Stimulated activated CD4-positive, alpha-beta T cell treated with anti-CD3 and anti-CD28 coated beads, Interleukin-4, amount 100 ng/mL, for 1 hour (primary cell): ENCODE measurements at places on chromosomes 4 and X.

DNA sequence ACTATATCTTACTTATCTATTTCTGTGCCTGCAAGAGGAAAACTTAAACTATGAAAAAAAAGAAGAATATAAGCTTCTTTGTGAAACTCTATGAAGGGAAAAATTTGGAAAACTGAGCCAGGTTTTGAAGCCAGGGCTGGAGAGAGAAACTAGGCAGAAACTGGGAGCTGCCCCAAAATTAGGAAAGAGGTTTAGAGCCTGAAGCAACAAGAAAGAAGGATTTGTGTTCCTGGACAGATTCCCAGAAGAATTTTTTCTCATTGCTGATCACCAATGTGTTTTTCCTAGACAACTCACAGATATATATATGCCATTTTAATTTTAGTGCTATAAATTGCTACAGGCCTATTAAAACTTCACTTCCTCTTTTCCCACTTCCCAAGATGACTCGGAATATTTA, 245.0 kb upstream of the GEMIN8 start:
- no peak for DNase-seq

- DNase-seq = peak; percentile 19
Measured at GRCh38 chr4:89837385-89837992, 528 bp upstream of the SNCA start.

DNA sequence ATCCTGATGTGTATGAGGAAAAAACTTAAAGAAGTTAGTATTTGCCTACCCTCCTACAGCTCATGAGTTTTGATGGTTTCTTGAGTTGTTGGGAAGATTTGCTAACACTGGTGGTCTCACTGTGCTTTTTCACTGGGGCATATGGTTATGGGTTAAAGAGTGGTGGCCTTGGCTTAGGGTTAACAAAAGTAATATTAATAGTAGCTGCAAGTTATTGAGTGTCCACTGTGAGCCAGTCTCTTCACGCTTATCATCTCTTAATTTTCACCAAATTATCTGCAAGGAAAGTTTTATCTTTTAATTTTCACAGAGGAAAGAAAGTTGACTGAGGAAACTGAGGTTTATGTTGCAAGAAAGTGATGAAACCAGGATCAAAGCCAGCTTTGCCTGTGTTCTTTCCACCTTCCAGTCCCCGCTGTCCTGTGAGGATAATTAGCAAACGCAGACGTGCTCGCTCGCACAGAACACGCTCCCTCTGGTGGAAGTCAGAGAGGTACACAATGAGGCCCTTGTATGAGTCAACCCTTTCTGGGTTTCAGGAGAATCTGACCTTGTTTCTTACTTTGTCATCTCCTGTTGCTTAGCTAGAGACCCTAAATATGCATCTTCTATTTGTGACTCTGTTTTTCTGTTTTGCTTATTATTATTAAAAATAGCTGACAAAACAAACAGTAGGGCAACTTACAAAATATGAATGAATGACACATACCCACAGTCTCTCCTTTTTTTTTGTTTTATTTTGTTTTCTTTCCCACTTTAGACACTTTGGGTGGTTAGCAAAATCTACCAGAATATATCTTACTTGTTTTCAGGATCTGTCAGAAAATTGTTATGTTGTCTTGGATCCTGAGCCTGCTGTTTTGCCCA, 94.3 kb downstream of the DDIT4L start:
- DNase-seq = peak; percentile 49

DNA sequence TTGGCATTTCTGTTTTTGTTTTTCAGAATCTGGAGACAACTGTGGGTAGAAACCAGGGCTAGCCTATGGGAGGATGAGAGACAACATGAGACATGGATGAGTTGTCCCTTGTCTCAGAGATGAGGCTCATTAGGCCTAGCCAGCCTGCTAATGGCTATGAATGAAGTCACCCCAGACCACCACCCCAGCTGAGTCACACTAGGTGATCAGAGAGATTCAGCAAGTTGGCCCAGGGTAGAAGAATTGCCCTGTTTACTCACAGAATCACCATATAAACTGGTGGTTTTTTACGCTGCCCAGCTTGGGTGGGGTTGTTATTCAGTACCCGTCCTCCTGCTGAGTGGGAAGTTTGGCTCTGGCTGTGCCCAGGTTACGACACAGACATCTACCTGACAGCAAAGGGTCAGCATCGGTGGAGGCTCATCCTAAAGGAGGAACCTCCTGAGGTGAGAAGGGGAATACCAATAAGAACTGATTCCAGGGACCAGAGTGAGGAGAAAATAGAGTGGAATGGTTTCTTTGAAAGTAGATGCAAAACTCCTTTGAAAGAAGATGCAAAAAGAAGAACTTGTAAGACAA, 17.2 kb upstream of the ARSJ start:
- no peak for DNase-seq

DNA sequence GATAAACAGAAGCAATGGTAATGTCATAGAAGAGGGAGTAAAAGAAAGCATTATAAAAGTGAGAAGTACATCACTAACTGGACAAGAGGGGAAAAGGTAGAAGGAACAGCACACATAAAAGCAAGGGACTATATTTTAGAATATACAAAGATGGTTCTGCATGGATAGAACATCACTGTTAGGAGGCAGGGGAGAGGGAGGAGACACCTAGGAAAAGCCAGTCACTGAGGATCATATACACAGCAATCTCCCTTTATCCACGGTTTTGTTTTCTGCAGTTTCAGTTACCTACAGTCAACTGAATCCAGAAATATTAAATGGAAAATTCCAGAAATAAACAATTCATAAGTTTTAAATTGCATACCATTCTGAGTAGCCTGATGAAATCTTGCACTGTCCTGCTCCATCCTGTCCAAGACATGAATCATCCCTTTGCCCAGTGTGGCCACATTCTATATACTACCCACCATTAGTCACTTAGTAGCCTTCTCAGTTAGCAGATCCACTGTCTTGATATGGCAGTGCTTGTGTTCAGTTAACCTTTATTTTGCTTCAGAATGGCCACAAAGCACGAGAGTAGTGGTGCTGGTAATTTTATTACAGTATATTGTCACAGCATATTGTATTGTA, 74.2 kb downstream of the PPA2 start:
- no peak for DNase-seq

- no peak for DNase-seq
Measured at GRCh38 chrX:38117485-38117884, 103.2 kb downstream of the SRPX start.

DNA sequence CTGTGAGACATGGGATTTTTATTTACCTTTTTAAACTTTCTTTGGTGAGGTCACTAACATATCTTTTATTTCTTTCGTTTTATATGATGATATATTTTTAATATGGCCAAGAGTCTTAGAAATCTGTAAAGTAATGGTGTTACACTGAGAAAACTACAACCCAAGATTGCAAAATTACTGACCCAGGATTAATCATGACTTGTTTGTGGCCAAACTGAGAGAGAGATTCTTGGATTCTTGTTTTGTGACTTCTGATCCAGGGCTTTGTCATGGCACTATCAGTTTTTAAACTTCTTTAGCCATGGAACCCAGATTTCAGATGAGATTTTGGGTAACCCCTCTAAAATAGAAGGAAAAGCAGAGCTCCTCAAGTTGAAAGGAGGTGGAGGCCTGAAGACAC, 42.0 kb downstream of the SGMS2 start:
- no peak for DNase-seq

- DNase-seq = no peak
Measured at GRCh38 chrX:67724359-67725110, 180.7 kb downstream of the AR start.
